Hippocampal formation (tissue), 2 donors: ENCODE measurements at places on chromosomes 1 and 21.

DNA sequence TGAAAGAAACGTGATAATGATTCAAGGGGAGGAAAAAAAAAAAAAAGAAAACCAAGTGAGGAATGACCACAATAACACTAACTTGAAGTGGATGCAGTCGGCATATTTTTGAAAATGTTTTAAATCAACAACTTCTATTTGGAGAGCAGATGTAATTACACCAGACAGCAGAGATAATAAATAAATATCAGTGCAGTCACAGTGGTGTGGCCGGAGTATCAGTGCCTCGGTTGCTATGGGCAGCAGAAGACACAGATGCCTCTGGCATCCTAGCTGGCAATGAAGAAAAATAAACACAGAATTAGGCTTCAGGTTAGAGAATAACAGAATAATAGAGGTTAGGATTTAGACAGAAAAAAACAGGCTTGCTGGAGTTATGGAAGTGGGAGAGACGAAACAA, 888.3 kb downstream of the LTN1 start:
- DNase-seq, result no peak

GRCh38 chr1:25174363-25174729, 58.0 kb downstream of the SYF2 start:
- DNase-seq, result no peak

DNA sequence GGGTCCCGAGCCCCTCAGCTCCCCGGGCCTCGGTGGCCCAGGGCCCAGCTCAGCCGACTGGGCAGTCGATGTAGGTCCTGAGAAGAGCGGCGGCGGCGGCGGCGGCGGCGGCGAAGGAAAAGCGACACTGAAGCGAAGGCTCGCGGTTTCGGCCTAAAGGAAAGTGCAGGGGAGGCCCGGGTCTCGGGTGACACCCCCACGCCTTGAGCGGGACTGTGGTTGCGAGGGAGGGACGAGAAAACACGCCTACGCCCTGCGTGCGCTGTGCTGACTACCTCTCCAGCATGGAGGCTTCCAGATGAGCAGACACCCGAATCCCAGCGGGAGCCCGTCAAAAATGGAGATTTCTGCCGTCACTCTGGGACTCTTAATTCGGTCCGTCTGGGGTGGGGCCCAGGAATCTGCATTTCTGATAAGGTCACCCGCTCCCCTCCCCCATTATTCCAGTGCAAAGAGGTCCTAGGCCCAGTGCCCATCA, 31.2 kb downstream of the DNTTIP2 start:
- peak; percentile 46 for DNase-seq

DNA sequence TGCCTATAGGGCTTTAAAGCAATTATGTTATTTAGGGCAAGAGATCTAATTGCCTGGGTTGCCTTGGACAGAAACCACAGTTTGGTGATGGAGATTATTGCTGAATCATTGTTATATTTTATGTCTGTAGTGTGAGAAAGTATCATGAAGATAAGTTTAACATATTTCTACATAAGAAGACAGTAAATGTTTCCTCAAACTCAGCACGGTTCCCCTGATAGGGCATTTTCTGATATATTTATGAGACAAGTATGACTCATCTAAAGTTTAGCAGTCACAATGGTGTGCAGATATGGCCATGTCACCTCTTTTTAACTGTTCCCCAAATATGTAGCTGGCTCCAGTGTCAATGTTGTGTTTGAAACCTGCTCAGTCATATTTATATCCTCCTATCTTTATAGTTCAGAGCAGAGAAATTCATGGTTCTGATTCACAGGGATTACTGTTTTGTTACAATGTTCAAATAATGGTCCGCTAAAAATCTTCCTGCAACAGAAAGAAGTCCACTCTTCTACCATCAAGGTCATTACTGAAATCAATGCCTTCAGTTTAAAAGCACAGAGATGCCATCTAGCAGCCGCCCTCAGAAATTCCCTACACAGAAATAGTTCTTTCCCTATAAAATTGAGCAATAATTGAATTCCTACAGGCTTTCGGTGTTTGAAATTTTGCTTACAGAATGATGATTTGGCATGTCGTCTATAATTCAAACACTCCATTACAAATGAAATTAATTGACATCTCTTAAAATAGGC, 3.7 kb downstream of the OLFM3 start:
- DNase-seq, result no peak

DNA sequence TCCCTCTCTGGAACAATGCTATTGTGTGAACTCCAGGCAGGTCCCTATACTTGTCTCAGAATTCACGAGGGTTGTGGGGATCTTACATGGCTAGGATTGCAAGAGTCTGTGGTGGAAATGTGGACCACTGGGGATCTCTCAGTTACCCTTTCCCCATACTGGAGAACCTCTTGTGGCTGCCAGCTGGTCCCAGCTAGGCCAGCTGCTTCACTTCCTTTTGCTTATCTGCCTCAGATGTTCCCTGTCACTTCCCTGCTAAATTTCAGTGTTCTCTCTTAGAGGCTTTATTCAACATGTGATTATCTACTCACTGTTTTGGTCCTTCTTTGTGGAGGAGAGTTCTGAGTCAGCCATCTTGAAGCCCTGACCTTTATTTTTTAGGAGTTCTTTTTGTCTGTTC, 75.9 kb upstream of the SAMD13 start:
- no peak for DNase-seq

DNA sequence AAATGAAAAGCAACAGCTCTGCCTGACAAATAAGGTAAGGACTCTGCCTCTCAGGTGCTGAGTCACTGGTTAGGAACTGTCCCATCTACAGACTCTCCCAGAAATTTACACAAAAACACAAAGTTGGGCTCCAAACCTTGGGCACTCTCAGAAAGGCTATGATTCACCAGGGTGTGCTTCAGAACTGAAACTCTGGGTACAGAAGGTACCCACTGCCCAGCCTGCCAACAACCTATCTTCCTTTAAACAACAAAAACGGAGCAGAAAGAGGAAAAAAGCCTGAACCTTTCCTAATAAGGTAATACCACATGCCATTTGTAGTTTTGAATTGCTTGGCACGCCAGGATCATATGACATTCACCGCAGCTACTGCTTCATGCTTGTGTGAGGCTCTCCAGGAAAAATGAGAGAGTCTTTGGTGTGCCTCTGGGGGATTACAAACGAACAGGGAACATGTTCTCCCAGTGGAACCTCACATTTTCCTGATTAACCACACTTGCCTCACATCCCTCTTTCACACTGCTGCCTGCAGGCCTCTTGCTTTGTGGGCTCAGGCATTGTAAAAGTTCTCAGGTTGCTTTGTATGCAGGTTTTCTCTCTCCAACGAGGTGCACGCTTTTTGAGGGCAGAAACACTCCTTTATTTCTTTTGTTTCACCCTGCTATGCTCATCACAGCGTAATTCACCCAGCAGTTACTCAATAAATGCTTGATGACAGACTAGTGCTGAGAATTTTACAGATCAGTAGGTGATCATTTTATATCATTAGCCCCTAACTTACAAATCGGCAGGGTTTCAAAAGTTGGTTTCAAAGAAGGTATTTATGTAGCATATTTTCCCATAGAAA, 65.1 kb downstream of the GADD45A start:
- DNase-seq, result no peak

DNA sequence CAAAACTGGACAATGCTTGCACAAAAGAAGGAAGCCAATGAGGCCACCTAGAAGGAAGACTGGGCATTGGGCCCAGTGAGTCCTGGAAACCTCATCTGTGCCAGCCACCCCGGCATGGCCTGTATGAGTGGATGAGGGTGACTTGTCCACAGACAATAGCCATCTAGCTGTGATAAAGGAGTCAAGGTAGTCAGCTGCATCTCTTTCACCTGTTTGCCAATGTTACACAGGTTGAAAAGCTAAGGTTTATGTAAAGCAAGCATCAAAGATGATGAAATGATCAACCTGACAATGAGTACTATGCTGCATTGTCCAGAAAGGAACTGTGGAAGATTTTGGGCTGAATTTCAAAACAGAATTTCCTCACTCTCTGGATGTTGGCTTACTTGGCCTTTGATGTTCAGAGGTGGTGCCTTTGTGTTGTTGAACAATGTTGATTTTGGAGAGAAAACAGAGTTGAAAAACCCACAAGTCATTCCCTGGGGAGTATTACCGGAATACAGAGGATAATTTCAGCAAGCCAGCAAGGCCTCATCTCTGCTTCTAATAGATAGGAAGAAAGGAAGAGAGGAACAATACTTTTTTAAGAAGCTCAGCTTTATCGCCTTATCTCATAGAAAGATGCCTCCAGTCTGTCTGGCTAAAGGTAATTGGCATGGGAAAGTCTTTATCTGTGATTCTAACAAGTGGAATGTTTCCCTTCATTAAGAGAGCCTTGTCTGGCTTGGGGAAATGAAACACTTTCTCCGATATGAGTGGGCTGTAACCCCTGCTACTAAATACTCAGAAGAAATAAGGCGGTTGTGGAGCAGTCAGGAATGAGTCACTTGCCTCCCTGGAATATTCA, 11.4 kb upstream of the SELE start:
- no peak for DNase-seq

- no peak for DNase-seq
These were observed 5.0 kb downstream of the AGT start for GRCh38 chr1:230708631-230709580.

GRCh38 chr1:229636042-229636441, 10.0 kb downstream of the URB2 start:
- DNase-seq, result no peak

DNA sequence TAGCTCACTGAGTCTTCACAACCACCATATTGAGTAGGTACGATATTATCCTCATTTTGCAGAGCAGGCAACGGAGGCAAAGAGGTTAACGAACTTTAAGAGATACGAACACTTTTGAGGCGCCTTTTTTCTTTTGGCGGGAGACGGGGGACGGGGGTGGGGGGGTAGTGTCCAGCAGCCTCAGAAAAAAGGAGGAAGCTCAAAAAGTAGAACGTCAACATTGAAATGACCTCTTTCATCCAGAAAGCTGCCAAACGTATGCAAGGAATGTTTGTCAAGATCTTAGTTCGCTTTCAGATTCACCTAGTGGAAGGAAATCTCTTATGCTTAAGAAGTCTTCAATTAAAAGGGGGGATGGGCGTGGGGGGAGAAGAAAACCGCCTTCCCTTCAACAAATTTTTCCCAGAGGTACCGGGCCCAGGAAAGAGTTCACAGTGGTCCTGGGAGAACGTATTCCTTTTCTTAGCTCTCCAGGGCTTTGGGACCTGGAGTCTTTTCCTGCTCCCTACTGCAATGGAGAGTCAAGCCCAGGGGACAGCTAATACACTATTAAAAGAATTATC, 1.1 kb upstream of the PCAT6 start:
- DNase-seq, result no peak

GRCh38 chr21:18164483-18164882, 80.2 kb upstream of the CHODL start:
- DNase-seq, result no peak

- peak; percentile 11 for DNase-seq
These were observed 26.6 kb upstream of the LMX1A start for GRCh38 chr1:165383067-165383466.

DNA sequence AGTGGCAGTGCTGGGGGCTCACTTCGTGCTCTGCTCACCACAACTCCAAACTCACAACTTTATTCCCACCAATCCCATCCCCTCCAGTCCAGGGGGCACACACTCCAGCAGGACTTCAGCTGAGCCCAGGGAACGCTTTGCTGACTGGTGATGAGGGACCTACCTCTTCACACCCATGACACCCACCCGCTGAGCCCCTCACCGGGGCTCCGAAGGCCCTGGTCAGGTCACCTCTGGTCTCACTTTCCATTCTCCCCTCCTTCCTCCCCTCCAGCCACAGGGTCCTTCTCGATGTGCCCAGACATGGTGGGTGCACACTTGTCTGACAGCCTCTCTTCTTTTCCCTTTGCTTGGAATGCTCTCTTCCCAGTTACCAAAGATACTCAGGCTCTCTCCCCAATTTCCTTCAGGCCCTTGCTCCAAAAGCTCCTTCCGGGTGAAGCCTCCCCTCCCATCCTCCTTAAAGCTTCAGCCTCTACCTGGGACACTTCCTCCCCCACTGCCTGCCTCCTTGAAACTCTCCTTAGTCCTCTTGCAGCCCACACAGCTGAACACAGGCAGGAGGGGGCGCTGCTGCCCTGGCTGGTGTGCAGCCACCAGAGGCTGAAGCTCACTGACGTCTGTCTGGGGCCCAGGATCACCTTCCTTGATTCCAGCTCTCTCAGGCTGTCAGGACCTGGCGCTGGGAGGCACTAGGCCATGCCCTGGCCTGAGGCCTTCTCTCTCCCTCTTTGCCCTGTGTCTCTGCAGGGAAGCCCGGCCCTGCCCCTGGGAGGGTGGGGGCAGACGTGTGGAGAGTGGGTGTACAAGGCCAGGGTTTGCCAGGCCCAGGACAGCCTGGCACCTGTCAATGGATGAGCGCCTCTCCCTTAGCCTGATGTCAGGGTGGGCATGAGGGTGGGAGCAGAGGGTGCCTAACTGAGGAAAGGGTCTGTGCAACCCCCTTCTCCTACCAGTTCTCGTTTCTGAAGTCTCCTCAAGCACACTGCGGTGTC, 1.6 kb downstream of the KCNE1 start:
- no peak for DNase-seq

DNA sequence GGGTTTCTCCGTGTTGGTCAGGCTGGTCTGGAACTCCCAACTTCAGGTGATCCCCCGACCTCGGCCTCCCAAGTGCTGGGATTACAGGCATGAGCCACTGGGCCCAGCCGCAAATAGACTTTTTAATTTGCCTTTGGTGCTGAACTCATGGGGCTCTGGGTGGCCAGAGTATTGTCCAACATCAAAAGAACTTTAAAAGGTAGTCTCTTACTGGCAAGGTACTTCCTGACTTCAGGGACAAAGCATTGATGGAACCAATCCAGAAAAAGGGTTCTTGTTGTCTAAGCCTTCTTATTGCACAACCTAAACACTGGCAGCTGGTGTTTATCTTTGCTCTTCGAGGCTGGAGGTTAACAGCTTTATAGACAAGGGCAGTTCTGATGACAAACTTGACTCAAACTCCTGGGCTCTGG, 3.8 kb upstream of the KTI12 start:
- no peak for DNase-seq

DNA sequence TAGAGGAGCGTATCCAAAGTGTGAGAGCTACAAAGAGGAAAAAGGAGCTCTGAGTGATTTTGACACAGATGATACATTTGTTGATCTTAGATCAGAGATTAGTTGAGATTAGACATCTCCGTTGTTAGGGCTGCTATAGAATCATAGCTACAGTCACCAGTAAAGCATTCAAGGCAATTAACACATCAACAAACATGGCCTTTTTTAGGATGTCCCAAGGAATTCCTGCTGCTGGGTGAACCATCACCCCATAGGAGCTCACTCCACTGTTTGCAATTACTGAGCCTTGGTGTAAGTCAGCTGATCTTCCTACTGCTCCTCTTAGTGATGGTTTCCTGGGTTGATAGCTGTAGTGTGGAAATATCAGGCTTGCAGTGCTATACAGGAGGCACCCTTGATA, 6.7 kb upstream of the RSRP1 start:
- no peak for DNase-seq

GRCh38 chr1:65255656-65256050, 53.7 kb upstream of the DNAJC6 start:
- DNase-seq, result no peak

GRCh38 chr21:42373196-42373907, 7.0 kb upstream of the TFF1 start:
- DNase-seq, result no peak
